ENCODE measurements at places on chromosomes 3 and 15.

DNA sequence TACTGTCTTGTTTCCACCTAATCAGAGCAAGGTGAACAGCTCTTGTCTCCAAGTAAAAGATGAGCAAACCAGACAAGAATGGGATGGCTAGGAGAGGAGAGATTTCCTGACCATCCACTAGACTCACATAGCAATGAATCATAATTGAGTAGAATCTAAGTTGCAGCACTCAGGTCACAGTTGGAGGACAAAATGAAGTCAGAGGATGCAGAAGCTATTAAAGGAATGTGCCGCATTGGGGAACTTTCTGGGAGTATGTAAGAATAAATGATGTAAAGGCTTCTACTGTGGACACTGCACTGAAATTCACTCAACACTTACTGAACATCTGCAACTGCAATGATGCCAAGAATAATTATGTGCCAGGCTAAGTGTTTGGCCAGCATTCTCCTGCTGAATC lies 217.4 kb upstream of the WNT5A start:
- DNase-seq = peak; percentile 60

DNA sequence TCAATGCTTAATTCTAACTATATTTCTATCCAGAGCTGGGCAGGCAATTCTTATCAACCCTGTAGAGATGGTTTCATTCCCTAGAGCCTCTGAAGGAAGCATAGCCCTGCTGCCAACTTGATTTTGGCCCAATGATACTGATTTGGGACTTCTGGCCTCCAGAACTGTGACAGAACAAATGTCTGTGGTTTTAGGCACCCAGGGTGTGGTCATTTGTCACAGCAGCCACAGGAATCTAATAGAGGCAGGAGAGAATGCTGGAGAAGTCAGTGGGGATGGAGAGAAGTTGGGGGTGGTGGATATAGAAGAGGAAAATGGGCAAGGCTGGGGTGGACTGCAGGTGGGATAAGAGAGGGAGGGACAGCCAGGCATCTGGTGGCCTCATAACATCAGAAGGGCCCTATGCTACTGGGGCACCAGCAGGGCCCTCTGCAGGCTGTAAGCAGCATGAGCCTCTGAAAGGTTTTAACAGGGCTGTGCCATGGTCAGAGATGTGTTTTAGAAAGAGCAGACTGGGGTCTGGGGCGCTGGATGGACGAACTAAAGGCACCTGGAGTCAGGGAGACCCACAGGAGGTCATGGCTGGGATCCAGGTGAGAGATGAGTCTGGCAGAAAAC lies 19.8 kb downstream of the MRPS11 start:
- no peak for DNase-seq

GRCh38 chr3:32487781-32488473 lies 14.7 kb downstream of the CMTM6 start:
- DNase-seq = no peak

DNA sequence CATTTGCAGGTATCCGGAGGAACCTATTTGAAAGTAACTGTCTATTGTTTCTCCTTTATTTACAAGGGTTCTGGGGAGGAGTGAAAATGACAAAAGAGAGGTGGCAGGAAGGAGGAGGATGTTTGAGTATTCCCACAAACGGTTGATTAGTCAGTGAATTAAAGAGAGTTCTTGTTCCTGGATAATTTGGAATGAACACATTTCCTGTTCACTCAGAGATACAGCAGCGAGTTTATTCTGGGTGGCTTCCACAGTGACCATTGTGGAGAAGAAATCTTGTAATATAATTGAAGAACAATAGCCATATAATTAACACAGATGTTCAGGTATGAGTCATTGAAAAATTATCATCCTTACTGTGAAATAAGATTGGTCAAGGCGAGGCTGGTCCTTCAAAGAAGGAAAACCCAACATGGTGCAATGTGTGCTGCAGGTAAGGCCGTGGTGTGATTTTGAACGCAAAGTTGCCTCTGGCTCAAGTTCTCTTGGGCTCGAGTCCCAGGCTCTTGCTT lies 77.3 kb downstream of the NFKBIZ start:
- no peak for DNase-seq

GRCh38 chr15:33654860-33655259 lies 313.4 kb upstream of the CHRM5 start:
- no peak for DNase-seq

GRCh38 chr3:134597390-134597970 lies 53.3 kb downstream of the KY start:
- DNase-seq = no peak

GRCh38 chr3:140695361-140696061 lies 17.6 kb downstream of the TRIM42 start:
- no peak for DNase-seq

DNA sequence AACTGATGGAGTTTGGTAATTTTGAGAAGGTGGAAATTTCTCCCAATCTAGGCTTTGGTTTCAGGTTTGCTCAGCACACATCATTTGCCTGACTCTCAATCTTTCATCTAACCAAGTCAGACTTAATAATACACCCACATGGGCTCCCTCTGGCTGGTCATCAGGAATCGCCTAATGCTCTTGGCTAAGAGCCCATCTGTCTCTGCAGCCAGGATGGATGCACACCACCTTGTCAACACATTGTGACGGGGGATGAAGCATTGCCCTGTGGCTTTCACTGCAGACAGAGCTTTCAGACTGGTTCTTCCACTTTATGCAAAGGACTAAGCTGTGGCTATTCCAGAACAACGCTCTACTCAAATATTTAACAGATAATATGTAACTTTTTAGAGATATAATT lies 3.0 kb upstream of the HDGFL3 start:
- no peak for DNase-seq

GRCh38 chr3:197298945-197299854 lies 788 bp upstream of the DLG1 start:
- no peak for DNase-seq

GRCh38 chr3:33779751-33780150 lies 18.7 kb upstream of the PDCD6IP start:
- DNase-seq = no peak

GRCh38 chr15:96324940-96325540 lies 5.5 kb upstream of the NR2F2 start:
- no peak for DNase-seq

GRCh38 chr15:74434263-74435136 lies 742 bp upstream of the SEMA7A start:
- no peak for DNase-seq

DNA sequence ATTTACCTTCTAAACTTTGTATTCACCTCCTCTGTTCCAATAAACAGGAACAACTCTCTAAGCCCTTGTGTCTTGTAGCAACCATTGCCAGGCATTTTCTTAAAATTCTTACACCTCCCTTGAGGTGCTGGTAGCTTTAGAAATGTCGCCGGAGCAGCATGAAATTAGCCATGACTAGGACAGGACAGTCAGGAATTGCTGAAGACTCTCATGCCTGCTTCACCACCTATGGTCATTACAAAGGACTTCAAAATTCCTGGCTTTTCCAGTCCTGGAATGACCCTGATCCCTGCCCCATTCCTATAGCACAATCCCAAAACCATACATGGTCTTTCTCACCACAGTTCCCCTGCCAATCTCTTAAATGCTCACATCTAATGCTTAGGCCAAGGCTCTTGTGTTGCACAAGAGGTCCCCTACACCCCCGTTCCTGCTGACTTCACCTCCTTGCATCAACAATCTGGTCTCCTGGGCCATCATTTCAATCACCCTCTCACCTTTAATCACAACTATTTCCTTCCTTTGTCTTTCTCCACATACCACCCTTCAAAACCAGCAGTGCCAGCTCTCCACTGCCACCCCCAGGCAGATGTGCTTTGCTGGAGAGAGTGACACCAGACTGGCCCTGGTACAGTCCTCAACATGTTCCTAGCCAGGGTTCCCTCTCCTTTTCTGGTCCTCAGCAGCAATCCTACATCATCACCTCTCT lies 113.2 kb upstream of the TJP1 start:
- DNase-seq = no peak

GRCh38 chr3:187027531-187028278 lies 97.4 kb downstream of the ST6GAL1 start:
- no peak for DNase-seq

DNA sequence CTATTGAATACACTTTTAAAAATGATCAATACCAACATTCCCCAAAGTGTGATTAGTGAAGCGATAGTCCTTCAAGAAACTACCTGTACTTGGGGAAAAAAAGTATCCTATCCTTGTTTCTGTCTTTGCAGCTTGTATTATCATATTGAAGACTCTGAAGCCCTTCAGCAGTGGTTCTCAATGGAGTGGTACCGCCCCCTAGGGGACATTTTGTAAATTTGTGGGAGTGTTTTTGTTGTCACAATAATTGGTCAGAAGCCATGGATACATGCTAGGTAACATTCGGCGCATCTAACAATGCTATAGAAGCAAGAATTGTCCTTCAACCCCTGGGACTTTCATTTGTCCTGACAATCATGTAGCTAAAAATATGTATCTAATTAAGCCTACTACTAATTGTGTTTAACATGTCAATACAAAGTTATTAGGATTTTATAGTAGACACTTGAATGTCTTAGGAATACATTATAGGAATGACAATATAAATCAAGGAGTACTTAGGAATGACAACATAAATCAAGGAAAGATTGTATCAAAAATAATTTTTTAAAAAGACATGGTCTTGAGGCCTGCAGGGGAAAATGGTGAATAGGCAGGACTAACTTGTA lies 53.7 kb downstream of the NMD3 start:
- DNase-seq = no peak

DNA sequence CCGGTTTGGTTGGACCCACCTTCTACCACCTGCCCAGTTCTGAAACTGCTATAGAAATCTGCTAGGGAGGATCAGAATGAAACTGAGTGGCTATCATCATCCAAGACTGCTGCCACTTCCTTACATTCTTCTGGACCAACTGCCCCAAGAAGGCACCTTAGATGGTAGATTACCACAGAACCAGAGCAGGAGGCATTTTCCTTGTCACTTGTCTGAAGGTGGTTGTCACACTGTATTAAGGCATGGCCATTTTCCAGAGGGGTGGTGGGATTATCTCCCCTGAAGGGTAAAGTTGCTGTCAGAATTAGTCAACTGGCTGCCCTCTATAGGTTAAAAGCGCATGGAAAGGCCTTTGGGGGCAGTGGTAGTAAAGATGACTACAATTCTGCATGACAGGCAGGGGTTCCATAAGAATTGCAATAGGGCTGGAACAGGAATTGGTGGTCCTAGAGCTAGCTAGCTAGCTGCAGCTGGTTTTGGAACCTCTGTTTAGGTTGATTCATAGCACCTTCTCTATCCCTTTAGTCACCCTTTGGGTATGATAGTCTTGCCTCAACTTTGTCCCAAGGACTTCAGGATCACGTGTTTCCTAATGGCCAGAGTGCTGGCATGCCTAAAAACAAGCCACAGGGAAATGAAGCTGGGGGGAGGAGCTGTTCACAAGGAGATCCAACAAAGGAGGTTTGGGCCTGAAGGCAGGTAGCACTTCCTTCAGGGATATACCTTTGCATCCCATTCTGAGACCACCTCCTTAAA lies 4.8 kb upstream of the CSPG5 start:
- no peak for DNase-seq

- peak; percentile 64 for DNase-seq
These were observed 57.8 kb downstream of the CDC25A start for GRCh38 chr3:48130321-48130904.

GRCh38 chr3:70000563-70001081 lies 1.1 kb downstream of the SAMMSON start:
- no peak for DNase-seq

DNA sequence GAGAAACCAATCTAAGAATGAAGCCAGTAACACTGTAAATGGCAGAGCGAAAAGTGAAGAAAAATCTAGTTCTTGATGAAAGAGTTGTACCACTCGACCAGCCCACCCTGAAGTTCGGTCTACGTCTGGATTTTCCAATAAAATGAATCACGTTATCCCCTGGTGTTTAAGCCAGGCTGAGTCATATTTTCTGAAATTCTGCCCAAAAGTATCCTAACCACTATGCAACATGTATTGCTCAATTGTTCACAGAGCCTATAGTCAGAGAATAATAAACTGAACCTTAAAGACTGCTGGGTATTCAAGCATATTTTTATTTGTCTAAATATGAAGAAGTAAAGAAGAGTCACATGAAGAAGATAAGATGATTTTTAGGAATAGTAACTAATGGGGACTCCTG lies 245.7 kb downstream of the FGF12 start:
- DNase-seq = peak; percentile 38

DNA sequence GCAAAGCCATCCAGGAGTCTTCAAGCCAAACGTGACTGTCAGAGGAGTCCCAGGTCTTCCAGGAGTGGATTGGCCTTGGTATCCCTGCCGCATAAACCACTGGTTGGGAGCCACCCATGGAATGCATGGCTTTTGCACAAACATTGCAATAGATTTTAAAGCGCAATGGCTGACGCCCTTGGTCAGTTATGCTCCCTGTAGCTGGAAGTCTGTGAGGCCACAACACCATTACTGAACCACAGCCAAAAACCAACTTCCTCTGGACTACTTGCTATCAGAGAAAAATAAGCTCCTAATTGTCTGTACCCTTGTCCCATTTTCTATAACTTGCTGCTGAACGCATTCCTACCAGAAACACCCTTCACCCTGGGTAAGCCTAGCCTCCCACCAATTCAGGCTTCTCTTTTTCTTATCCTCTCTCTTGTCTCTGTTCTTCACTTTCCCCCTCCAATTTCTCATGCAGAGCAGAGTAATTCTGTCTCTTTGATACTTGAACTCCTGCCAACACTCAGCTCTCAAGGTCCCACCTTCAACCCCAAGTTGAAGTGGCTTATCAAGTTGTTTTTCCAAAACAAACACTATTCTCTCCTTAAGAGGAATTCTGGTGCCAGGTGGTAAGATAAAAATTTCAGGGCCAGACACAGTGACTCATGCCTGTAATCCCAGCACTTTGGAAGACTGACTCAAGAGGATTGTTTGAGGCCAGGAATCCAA lies 176.4 kb upstream of the UBE2E1 start:
- no peak for DNase-seq

GRCh38 chr15:22963641-22964040 lies 16.5 kb downstream of the CYFIP1 start:
- no peak for DNase-seq

DNA sequence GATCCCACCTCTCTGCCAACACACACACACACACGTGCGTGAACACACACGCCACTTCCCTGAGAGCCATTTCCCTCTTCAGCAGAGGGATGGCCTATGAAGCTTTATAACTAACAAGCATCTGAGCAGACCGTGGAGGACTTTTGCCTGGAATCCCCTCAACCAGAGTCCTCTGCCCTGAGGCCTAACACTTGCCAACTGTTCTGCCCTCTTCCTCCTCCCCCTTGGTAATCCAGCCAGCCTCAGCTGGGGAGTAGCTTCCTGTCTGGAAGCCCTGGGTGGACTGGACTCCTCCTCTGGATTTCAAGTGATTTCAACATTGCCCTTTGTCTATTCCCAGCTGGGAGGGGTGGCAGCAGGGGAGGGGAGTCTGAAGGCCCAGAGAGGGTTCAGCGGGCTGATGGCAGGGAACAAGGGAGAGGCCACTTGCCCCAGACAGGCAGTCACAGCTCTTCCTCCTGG lies 68.4 kb upstream of the HACD2 start:
- no peak for DNase-seq
